ENCODE measurements at places on chromosomes 11 and 22.

DNA sequence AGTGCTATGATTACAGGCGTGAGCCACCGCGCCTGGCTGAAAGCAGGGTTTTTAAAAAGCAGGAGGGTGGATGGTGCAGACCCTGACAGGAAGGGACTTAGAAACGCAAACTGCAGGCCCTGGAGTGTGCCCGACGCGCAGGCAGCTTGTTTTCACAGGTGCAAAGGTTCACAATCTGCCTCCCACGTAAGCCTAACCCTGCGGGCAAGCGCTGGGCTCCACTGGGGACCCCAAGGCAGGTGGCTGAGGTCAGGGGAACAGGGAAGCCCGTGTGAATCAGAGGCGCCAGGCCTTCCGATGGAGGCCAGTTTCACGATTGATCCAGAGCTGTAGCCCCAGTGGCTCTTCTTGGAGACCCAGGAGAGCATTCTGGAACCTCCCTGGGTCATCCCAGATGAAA, 256.3 kb downstream of the BRD1 start:
- no peak for DNase-seq

GRCh38 chr11:124748481-124749343, 3.3 kb downstream of the VSIG2 start:
- no peak for DNase-seq

GRCh38 chr11:34160049-34160721, 54.8 kb downstream of the NAT10 start:
- peak; percentile 23 for DNase-seq

DNA sequence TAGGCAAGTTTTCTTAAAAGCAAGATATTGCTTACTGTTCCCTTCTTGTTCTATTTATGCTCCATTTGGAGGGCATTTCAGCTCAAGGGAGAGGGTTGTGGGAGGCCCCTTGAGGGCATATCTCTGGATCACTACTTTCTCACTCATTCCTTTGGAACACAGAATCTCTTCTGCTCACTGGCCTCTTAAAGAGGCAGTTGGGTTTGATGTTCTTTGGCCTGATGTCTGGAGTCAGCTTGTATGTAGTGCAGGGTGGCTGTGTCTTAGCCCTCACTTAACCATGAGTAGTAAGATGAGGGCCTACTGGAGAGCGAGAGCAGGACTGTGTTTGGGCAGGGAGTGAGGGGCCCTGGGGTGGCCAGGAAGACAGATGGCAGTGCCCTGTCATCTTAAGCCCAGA, 3.6 kb downstream of the INCENP start:
- no peak for DNase-seq

- no peak for DNase-seq
Observed at GRCh38 chr11:111718436-111718835, 47.8 kb downstream of the PPP2R1B start.

GRCh38 chr11:43632181-43632580, 48.4 kb upstream of the HSD17B12 start:
- no peak for DNase-seq

- no peak for DNase-seq
Observed at GRCh38 chr11:57320719-57321387, 3.9 kb downstream of the TNKS1BP1 start.

- no peak for DNase-seq
Observed at GRCh38 chr11:2302306-2302895, 588 bp downstream of the TSPAN32 start.

GRCh38 chr11:69437876-69438205, 43.6 kb upstream of the LINC01488 start:
- DNase-seq = no peak

DNA sequence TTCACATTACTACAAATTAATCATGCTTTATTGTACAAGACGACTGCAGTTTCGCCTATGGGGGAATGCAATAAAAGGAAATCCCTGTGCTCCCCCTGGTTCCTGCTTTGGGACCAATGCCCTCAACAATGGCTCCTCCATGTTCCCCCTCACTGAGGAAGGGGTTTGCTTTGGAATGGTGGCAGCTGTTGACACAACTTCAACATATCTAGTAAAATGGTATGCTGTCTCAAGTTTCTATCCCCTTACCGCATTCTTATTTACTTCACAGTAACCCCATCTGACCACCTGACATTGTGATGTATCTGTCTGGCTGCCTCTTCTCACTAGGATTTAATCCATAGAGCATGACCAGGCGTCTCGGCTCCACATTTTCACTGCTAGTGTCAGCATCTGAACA, 48.8 kb downstream of the PIWIL3 start:
- DNase-seq = peak; percentile 29

- DNase-seq = no peak
Observed at GRCh38 chr11:79694368-79694767, 253.5 kb upstream of the TENM4 start.
